ENCODE measurements at places on chromosomes 4 and X. TPM values are rescaled to one million over a fixed set of nuclear protein-coding genes. Genes with fewer than 3 reads are reported as not detected.

- no peak for DNase-seq
These were observed 41.8 kb downstream of the RBM47 start for GRCh38 chr4:40587826-40588225.

DNA sequence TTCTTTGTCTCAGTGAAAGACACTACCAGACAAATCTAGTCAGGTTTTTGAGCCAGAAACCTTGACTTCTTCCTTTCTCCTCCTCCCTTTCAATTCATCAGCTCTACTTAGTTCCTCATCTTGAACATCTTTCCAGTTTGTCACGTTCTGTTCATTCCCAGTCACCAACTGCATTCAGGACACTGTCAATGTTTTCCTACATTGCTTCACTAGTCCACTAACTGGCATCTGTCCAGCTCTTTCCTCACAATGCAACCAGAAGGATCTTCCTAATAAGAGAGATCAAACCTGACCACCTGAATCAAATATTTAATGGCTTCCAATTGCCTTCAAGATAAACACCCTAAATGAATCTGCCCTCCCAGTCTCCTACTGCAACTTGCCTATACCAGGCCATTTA is 52.5 kb downstream of the SYNPO2 start:
- no peak for DNase-seq

AGTR2 gene
- 0.14 TPM for total RNA-seq

ADGRL3 gene
- 5.2 TPM for total RNA-seq

PNMA3 gene
- 0.08 TPM for total RNA-seq
